Forelimb muscle (tissue), 1 donor: ENCODE measurements at places on chromosomes 16 and 17.
A peak's percentile ranks its signal among the peaks of the same experiment; 100 is the strongest.

GRCh38 chr17:70869402-70870085 lies 700.2 kb downstream of the KCNJ2 start:
- no peak for DNase-seq

DNA sequence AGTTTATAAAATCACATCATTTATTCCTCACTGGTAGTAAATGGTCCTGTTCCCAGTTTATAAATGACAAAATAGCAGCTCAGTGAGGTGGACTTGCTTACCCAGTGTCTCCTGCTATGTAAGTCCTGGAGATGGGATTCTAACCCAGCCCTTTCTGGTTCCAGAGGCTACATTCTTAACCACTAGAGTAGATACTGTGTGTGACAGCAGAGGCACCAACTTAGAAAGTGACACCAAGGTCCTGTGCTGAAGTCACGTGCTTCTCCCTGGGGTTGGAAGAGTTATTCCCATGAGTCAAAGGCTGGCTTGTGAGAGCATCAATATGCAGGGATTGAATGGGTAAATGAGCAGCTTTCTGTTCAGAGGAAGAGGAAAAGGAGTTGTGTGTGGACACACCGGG lies 167.3 kb upstream of the IRX3 start:
- no peak for DNase-seq

DNA sequence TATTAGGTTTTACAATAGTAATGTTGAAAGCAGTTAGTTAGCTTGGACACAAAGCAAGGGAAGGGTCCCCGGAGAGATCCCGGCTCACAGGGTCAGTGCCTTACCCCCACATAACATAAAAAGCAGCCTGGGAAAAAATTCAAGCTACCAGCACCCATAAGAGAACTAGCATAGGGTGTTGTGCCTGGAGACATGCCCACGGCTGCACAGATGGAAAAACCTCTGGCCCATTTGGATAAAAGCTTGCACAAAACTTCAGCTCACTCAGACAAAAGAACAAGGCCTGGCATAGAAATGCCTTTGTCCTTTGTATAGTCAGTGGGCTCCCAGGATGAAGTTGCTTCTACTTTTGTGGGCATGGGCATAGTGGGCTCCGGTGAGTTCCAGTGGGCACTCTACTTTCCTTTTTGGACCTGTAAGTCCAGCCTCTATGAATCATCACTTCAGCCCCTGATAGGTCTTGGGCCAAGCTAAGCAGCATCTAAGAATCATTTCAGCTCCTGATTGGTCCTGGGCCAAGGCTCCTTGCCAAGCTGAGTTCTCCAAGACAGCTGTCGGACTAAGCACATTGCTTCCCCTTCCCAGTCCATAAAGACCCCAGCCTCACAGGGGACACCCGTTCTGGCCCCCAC lies 1.3 kb upstream of the RDM1 start:
- peak; percentile 6 for DNase-seq

GRCh38 chr16:29664091-29664921 lies 1.3 kb downstream of the SPN start:
- no peak for DNase-seq

DNA sequence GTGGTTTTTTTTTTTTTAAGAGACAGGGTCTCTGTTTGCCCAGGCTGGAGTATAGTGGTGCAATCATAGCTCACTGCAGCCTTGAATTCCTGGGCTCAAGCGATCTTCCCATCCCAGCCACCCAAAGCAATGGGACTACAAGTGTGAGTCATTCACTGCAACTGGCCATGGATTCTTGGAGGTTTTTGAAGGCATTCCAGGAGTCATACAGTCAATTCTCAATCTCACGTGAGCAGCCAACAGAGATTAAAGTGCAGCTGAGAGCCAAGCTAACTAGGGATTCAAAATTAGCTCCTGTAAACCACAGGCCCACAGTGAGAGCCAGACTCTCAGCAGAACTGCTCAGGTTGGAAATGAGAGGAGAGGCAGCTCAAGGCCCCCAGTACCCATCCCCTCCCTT lies 30.2 kb downstream of the XPO6 start:
- DNase-seq, result no peak

GRCh38 chr16:55779402-55780094 lies 53.3 kb downstream of the CES1 start:
- no peak for DNase-seq

- DNase-seq, result no peak
Observed at GRCh38 chr17:37405955-37406634, 541 bp downstream of the ACACA start.

DNA sequence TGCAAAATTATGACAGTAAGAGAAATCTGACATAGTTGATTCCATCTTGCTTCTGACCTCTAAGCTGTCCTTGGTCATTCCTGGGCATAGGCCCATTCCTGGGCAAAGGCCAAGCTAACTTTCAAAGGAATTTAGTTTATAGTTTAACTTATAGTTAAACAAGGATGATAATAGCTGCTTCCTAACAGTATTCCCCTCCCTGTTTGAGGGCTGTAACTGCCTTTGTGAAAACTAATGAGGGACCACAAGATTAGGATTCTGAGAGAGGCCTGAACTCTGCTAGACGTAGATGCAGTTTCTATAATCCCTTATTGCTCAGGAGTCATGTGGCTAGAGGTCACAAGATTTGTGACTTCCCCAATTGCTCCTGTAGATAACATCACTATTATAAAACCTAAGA lies 80.2 kb upstream of the ASIC2 start:
- no peak for DNase-seq

GRCh38 chr16:86365513-86366273 lies 144.6 kb upstream of the FOXF1 start:
- DNase-seq, result no peak

- no peak for DNase-seq
Observed at GRCh38 chr17:72592967-72593325, 472.1 kb downstream of the SOX9 start.

GRCh38 chr16:65984296-65984695 lies 382.2 kb upstream of the CDH5 start:
- DNase-seq, result no peak

DNA sequence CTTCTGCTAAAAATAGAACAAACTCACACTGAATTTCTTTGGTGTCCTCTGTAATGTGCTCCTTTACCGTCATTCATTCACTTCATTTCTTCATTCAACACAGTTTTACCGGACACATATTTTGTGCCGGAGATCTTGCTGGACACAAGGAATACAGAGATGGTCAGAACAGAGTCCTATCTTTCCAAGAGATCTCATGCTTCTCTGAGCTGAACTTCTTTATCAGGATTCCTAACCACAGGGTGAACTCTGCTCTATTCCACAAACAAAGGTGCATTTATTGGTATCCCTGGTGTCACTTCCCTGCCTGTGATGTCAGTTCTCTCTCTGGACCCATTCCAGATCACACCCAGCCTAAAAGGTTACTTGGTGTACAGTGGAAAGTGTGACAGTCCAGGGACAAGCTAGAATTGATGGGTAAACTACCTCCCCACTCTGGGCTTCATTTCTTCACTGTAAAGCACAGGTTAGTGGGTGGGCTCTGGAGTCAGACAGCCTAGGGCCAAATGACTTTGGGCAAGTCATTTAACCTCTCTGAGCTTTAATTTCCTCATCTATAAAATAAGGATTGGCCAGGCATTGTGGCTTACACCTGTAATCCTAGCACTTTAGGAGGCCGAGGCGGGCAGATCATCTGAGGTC lies 4.2 kb downstream of the IFI35 start:
- DNase-seq, result no peak

- DNase-seq, result peak; percentile 17
Observed at GRCh38 chr16:81238296-81239011, at the start of gene BCO1. TSS of gene BCO1 (plus strand) at chr16:81238689. CDS start at chr16:81238909, 220 bp downstream.

GRCh38 chr17:76623271-76624146 lies 20.0 kb downstream of the ST6GALNAC1 start:
- no peak for DNase-seq

DNA sequence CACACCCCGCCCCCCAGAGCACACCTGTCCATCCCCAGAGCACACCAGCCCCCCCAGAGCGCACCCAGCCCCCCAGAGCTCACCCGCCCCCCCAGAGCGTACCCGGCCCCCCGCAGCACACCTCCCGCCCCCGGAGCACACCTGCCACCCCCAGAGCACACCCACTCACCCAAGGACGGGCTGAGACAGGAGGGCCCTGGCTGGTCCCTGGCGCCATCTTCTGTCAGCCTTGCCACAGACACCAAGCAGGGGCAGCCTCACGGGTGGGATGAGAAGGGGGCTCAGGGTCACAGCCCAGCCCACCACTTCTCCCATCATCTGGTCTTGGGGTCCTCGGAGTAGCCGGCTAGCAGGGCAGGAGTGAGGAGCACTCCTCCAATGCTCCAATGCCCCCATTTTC lies 31.8 kb downstream of the PIEZO1 start:
- no peak for DNase-seq

DNA sequence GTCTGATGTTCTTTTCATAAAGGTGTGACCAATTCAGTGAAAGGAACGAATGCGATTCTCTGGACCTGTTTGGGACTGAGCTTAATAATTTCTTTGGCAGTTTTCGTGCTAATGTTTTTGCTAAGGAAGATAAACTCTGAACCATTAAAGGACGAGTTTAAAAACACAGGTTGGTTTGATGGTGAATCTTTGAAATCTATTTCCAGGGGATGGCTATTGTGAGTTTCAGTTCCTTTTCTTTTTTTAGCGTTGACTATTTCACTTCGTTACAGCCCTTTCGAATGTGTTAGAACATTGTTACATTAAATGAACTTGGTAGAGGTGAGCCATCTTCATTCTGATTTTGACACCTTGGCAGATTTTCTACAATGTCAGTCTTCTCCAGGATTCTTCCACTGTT lies 1.2 kb downstream of the TNFRSF17 start:
- no peak for DNase-seq

DNA sequence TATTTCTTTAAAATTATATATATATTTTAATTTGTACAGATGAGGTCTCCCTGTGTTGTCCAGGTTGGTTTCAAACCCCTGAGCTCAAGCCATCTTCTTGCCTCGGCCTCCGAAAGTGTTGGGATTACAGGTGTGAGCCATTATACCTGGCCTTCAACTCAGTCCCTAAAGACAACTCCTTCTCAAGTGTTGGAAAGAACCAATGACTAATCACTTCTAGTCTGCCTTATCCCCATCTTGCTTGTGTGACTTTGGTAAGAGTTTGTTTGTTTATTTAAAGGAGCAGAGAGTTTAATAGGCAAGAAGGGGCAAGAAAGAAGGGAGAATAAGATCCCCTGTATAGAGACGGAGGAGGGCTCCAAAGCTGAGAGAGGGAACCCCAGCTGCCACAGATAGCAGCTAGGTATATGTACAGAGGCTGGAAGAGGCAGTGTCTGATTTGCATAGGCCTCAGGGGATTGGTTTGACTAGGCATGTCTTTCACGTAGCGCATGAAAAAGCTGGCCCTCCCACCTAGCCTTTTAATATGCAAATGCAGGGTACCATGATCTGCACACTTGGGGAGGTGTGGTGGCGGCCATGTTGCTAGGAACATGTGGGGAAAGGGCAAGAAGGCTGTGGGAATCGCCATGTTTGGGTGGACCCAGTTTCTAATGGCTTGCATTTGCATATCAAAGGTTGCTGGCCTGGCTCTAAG lies 21.5 kb downstream of the ABCC1 start:
- no peak for DNase-seq

DNA sequence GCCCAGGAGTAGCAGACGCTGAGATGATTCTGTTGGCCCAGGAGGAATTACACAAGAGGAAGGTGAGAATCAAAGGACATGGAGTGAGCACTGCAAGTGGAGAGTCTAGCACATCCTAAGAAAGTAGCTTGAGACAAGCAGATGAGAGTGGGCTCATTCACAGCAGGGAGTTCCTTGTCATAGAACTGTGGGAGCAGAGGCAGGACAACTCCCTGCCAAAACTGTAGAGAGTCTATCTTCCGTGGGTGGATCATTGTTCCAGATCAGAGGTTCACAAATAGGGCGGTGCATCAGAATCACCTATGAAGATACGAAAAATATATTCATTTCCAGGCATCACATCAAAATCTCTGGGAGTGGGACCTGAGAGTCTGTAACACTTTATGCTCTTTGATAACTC lies 288.9 kb upstream of the C16orf82 start:
- DNase-seq, result no peak

GRCh38 chr17:38877130-38877851 lies 7.4 kb downstream of the LASP1 start:
- no peak for DNase-seq

- no peak for DNase-seq
Observed at GRCh38 chr16:19898924-19899604, 14.4 kb upstream of the GPRC5B start.

GRCh38 chr17:68384471-68384870 lies 72.8 kb downstream of the WIPI1 start:
- no peak for DNase-seq

DNA sequence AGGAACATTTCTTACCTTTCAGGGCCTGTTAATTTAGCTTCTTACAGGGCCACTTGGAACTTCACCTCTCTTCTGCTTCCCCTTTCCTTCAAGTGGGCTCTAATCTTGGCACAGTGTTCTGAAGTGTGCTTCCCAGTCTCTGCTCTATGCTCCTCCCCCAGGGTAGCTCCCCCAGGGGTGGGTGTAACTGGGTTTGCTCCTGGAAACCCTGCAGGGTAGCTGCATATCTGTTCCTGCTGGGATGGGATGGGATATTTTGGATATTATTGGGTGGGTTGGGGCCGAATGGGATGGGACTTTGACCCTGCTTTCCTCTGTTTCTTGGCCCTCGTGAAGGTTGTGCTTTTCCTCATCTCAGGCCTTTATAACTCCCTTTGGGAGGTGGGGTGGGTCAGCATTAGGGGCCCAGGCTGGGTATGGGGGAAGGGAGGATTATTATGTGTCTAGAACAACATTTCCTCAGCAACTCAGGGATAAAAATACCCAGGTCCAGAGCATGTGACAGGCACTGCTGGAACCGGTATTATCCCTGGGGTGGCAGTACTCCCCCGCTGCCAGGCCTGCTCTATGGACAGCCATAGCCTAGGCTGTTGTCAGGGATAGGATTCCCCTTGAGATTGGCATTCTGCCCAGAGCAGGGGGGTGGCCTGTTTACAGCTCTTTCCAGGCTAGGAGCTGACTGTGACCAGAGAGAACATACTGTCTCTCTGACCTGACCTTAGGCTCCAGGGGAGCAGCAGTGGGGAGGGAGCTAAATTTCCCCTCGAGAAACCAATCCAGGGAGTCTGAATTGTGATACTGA lies 5.0 kb downstream of the NFE2L1 start:
- no peak for DNase-seq

DNA sequence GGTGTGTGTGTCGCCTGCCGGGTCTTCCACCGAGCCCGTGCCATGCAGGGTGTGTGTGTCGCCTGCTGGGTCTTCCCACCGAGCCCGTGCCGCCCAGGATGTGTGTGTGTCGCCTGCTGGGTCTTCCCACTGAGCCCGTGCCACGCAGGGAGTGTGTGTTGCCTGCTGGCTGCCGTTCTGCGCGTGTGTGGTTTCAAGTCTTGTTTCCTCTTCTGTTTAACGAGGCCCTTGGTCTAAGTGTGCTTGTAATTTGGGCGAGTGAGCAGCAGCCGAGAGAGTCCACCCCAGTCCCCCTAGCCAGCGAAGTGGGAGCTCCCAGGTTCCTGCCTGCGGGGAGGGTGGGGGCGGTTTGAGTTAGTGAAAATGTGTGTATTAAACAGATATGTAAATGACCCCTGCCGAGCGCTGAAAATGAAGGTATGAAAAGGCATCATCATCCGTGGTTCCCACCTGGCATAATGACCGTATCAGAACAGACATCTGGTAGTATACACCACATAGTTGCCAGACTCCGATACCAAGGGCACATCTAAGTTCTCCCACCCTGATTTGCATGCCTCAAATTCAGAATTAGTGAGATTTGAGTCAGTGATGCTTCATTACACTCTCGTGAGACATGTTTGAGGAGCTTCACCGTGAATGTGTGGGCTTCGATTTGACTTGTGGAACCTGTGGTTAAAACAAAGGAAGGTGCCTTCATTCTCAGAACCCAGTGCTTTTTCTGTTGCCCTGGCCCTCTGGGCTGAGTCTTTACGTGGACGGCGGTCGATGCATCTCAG lies 114.5 kb upstream of the CHMP6 start:
- no peak for DNase-seq

GRCh38 chr16:2739625-2740430 lies 12.6 kb upstream of the SRRM2 start:
- DNase-seq, result no peak
